ENCODE measurements at places on chromosomes 4 and X.

GRCh38 chr4:94561249-94562024 is 109.7 kb downstream of the PDLIM5 start:
- DNase-seq, result no peak

GRCh38 chr4:152983774-152984411 is 47.8 kb downstream of the FHDC1 start:
- no peak for DNase-seq

- DNase-seq, result no peak
Measured at GRCh38 chr4:142952821-142953580, 106.9 kb upstream of the INPP4B start.

GRCh38 chrX:38515291-38515690 is 46.1 kb upstream of the TSPAN7 start:
- no peak for DNase-seq

DNA sequence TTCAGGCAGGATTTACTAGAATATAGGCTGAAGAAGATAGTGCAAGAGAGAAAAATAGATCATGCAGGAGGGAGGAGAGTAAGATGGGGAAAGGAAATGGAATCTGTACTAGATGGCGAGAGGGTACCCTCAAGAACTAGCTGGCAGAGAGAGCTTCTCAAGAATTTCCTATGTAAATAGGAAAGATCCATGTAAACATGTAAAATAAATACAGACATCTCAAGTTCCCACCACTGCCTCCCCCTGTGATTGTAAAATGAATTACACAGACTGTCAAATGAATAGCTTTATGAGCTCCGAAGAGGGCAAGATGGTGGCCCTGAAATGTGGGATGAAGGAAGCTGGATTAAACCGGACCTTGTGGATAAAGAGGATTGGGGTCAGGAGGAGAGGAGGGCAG is 178.0 kb downstream of the PALLD start:
- no peak for DNase-seq

DNA sequence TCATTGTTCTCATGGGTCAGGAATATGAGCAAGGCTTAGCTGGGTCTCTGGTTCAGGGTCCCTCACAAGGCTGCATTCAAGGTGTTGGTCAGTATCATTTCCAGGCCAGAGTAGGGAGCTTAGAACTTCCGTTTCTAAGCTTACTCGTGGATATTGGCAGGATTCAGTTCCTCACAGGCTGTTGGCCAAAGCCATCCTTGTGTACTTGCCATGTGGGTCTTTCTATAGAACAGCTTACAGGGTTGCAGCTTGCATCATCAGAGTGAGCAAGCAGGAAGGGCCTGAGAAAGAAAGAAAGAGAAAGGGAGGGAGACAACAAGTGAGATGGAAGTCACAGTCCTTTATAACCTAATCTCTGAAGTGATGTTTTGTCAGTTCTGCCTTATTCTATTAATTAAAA is 5.1 kb upstream of the LIMCH1 start:
- no peak for DNase-seq

GRCh38 chr4:86055898-86056297 is 304.0 kb downstream of the MAPK10 start:
- no peak for DNase-seq

DNA sequence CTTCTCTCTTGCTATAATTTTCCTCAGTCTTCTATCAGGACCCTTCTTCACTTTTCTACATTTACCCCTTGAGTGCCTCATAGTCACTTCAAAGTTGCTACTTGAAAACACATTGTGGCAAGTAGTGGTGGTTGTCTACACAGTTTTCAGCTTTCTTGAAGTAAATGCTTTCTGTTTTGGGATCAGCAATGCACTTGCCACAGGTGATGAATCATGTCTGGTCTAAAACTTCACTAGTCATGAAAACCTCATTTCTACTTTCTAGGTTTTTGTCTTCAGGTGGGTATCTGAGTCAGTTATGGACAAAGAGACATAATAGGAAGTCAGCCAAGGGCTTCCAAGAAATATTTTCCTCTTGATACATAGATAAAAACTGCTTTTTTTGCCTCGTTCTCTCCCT is 359.2 kb downstream of the CCSER1 start:
- DNase-seq, result no peak

GRCh38 chrX:16711893-16712547 is 449 bp downstream of the CTPS2 start:
- no peak for DNase-seq

DNA sequence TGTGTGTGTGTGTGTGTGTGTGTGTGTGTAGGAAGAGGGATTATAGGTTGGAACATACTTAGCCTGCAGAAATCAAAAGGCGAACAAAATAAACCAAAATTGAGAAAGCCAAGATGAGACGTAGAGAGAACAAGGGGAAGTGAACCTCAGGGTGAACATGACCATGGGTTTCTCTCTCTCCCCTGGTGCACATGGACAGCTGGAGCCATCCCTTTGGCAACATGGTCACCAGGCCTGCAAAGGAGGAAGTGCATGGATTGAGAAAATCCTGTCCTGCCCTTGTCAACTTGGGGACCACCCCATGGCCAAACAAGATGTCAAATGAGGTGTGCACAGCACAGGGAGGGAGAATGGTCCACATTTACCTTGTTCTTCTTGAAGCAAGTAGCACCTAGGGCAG is 23.1 kb downstream of the LGI2 start:
- no peak for DNase-seq

DNA sequence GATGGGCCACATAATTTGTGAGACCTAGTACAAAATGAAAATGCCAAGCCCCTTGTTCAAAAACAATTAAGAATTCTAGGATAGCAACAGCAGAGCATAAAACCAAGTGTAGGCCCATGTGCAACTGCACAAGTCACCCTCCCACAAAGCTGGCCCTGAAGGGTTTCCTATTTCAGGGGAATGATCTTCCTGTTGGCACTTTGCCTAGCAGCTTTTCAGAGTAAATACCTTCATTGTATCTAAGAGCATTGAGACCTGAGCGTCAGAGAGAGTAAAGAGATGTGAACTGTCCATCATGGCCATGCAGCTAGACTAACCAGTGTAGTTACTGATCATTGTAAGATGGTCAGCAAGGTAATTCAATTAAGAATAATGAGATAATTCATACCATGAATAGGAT is 113.6 kb downstream of the CNKSR2 start:
- no peak for DNase-seq

- DNase-seq, result no peak
Measured at GRCh38 chr4:14110407-14110806, 482.9 kb upstream of the BOD1L1 start.

Measured in HuH-7.5 (cell line).